Neural crest cell (in vitro differentiated cells): ENCODE measurements at places on chromosomes 5 and 9. TPM values are rescaled to one million over a fixed set of nuclear protein-coding genes. Genes with fewer than 3 reads are reported as not detected.

DNA sequence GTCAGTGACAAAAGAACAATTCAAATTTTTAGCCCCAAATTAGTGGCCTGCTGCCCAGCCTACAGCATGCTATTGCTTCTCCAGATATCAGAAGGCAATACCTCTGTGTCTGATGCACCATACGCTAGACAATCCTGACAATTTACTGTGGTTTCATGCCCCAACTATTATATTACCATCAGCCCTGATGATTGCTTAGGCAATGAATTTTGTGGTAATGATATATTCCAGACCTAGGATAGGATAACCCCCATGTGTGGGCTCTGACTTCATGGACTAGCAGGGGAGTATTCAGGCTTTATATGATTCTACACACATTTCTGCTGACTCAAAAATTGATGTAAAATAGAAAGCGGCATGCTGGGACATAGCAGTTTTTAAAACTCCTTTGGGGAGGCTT, 168.7 kb upstream of the FST start:
- no peaks in the 10 kb centered on the region for H3K27me3 ChIP-seq
- DNase-seq = no peak
- no peaks in the 10 kb centered on the region for H3K4me1 ChIP-seq
- H3K27ac ChIP-seq = no peak overlapping the region

- H3K36me3 ChIP-seq = peaks cover 5% of the 10 kb centered on the region
- H3K4me3 ChIP-seq = no peak overlapping the region
- H3K4me1 ChIP-seq = no peaks in the 10 kb centered on the region
- H3K27ac ChIP-seq = no peak overlapping the region
- no peak for DNase-seq
Observed at GRCh38 chr9:5500441-5501235, 9.7 kb upstream of the PDCD1LG2 start.

GRCh38 chr9:35856882-35857281, 13.3 kb downstream of the OR13J1 start:
- H3K4me1 ChIP-seq = no peaks in the 10 kb centered on the region
- H3K4me3 ChIP-seq = no peak overlapping the region
- H3K36me3 ChIP-seq = no peaks in the 10 kb centered on the region
- peaks cover 21% of the 10 kb centered on the region for H3K27me3 ChIP-seq
- DNase-seq = no peak

DNA sequence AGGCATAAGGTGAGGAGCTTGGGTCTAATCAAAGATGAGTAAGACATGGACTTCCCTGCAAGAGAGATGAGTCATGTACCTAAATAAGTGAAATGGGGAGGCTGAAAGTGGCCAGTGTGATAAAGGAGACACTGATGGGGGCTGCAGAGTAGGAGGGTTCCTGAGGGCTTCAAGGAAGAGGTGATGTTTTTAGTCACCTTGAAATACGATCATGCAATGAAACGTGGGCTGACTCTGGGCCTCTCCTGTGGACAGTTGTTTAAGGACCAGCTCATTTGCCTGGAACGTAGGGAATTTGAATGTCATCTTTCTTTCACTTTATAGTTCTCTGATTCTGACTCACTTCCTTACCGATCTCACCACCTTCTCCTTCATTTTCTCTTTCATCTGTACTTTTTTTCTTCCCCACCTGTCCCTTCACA, 49.6 kb upstream of the CPLX2 start:
- no peaks in the 10 kb centered on the region for H3K27me3 ChIP-seq
- no peak for DNase-seq

DNA sequence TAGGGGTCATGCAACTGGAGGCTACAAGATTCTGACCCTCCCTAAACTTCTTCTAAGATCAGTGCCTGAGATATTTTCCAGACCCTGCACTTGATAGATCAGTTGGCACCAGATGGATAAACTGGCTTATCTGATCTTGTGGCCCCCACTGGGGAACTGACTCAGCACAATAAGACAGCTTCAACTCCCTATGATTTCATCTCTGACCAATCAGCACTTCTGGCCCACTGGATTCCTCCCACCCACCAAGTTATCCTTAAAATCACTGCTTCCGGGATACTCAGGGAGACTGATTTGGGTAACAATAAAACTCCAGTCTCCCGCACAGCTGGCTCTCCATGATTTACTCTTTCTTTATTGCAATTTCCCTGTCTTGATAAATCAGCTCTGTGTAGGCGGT, 2180.4 kb upstream of the WWC1 start:
- no peak overlapping the region for H3K27ac ChIP-seq
- no peaks in the 10 kb centered on the region for H3K36me3 ChIP-seq
- no peak for DNase-seq
- H3K4me3 ChIP-seq = no peak overlapping the region

- DNase-seq = no peak
- no peaks in the 10 kb centered on the region for H3K27me3 ChIP-seq
- H3K4me1 ChIP-seq = peaks cover 25% of the 10 kb centered on the region
- no peaks in the 10 kb centered on the region for H3K36me3 ChIP-seq
- H3K4me3 ChIP-seq = no peak overlapping the region
Observed at GRCh38 chr9:84926793-84927192, 257.3 kb downstream of the NTRK2 start.

DNA sequence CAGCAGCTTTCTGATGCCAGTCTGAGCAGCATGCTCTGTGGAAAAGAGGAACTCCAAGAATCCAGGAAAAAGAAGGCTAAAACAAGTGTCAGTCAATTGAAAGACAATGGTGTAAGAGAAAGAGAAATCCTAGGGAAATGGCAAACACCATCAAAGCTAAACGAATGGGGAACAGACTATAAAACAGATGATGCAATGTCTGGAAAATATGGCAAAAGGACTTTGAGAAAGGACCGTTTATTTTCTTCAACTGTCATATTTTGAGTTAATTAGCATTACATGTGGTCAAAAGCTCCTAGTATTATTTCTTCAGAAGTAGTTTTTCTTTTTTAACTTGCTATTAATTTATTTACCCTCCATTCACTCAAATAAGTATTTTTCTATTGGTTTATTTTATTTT, 465.2 kb downstream of the LRRC70 start:
- no peaks in the 10 kb centered on the region for H3K27me3 ChIP-seq
- no peak overlapping the region for H3K27ac ChIP-seq
- no peaks in the 10 kb centered on the region for H3K36me3 ChIP-seq
- peaks cover 3% of the 10 kb centered on the region for H3K4me1 ChIP-seq
- H3K4me3 ChIP-seq = no peak overlapping the region

DNA sequence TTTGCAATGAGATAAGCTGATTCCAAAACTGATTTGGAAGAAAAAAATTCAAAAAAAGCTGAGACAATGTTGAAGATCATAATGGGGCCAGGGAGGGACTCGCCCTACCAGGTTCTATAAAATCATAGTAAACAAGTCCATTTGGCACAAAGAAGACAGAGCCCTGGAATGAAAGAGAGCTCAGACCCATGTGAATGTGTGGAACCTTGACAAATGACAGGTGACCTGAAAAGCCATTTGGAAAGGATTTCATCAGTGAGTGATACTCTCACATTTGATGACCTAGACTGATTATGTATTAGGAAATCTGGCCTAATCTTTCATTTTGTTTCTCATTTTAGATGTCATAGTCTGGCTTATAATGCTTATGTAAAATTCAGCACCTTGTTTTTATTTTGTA, 26.8 kb downstream of the SPTAN1 start:
- no peaks in the 10 kb centered on the region for H3K27me3 ChIP-seq
- H3K4me1 ChIP-seq = no peaks in the 10 kb centered on the region
- H3K36me3 ChIP-seq = peaks cover 17% of the 10 kb centered on the region

DNA sequence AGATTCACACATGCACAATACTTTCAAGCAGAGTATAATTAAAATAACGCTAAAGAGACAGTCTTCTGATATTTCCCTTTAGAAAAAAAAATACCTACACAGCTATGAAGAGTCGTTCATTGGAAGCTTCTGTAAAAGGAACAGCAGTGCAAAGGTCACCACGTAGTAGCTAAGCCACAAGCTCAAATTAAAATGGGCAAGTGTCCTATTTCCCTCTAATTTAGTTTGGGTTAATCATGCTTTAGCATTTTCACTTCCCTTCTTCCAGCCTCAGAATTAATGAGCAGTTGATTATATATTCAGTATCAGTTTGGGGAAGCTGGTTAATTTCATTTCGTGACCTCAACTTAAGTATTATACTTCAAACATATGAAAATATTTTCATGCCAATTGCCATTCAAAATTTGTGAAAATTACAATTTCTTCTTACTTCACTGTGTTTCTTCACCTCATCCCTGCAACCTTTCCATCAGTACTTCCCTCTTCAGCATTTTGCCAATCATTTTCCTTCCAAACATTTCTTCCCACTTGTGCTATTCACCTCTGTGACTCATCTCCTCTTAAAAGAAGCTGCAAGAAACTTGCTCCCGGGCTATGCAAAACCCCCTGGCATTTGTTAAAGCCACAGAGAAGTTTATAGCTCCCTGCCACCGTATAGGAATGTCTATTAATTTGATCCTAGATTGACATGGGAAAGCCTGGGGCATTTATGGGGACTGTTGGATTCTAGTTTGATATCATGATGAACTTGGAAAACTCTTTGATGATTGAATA, 83.0 kb downstream of the DMRTA1 start:
- H3K4me3 ChIP-seq = no peak overlapping the region
- no peaks in the 10 kb centered on the region for H3K27me3 ChIP-seq
- no peak overlapping the region for H3K27ac ChIP-seq
- H3K36me3 ChIP-seq = no peaks in the 10 kb centered on the region
- no peak for DNase-seq

DNA sequence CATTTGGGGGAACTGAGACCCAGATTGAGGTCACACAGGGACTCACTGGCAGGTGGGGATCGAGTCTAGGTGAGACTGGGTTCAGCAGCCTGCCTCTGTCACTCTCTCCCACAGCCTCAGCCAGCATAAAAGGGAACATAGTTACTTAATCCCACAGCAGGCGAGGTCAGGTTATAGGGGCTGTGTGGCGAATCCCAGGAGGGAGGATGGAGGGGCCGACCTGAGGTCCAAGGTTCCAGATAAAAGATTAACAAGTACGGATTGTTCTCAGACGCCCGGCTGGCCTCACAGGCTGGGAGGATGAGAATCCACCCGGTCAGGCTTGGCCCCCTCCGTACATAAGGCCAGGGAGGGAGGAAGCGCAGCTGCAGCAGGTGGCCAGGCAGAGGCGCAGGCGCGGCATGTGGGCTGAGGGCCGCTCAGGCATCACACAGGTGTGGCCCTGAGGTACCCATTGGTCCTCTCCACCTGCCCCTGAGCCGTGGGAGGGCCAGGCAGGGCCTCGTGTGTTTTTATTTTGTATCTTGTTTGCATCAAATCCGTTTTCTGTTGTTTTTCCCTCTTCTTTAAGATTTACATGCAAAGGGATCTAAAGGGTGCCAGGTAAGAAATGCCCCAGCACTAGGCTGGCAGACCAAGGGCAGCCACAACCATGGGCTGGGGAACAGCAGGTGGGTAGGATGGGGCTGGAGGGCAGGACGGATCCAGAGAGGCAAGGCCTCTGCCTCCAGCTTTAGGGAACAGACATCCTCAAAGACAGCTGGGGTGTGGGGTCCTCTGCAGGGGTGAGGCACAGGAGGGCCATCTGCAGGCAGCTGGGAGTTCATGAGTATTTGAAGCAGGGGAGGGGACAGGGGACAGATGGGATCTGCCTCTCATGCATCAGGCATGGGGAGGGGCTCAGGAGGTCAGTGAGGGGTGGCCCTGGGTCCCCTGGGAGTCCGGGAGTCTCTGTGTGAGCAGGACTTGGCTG, 3.6 kb downstream of the SUSD3 start:
- no peak overlapping the region for H3K27ac ChIP-seq
- no peak overlapping the region for H3K4me3 ChIP-seq
- DNase-seq = no peak
- no peaks in the 10 kb centered on the region for H3K36me3 ChIP-seq

GRCh38 chr5:7869474-7870136, 657 bp downstream of the MTRR start:
- peak overlapping the region; percentile 90 for H3K4me3 ChIP-seq
- H3K4me1 ChIP-seq = peaks cover 38% of the 10 kb centered on the region
- DNase-seq = no peak

GRCh38 chr5:133792024-133792423, 176.4 kb downstream of the C5orf15 start:
- no peaks in the 10 kb centered on the region for H3K36me3 ChIP-seq
- no peaks in the 10 kb centered on the region for H3K27me3 ChIP-seq

- no peak overlapping the region for H3K4me3 ChIP-seq
- no peak overlapping the region for H3K27ac ChIP-seq
- no peaks in the 10 kb centered on the region for H3K4me1 ChIP-seq
- H3K36me3 ChIP-seq = no peaks in the 10 kb centered on the region
- DNase-seq = no peak
- H3K27me3 ChIP-seq = no peaks in the 10 kb centered on the region
Observed at GRCh38 chr5:13325765-13326164, 618.7 kb downstream of the DNAH5 start.

DNA sequence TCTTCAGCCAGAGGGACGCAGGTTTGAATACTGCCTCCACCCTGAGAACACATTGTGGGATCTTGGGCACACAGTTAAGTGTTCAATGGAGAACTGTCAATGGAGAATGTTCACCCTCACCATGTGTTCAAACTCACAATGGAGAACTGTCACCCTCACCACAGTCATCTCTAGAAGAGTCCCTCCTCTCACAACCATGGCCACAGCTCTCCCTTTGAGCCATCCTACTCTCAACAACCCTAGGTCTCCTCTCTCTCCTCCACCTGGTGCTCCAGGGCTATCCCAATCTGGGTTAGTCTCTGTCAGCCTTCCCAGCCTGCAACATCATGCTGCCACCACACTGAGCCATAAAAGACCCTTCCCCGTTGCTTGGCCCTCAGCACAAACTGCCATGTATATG, 36.3 kb upstream of the HAND1 start:
- H3K27me3 ChIP-seq = peaks cover 34% of the 10 kb centered on the region
- H3K27ac ChIP-seq = no peak overlapping the region
- no peaks in the 10 kb centered on the region for H3K4me1 ChIP-seq
- H3K36me3 ChIP-seq = no peaks in the 10 kb centered on the region

DNA sequence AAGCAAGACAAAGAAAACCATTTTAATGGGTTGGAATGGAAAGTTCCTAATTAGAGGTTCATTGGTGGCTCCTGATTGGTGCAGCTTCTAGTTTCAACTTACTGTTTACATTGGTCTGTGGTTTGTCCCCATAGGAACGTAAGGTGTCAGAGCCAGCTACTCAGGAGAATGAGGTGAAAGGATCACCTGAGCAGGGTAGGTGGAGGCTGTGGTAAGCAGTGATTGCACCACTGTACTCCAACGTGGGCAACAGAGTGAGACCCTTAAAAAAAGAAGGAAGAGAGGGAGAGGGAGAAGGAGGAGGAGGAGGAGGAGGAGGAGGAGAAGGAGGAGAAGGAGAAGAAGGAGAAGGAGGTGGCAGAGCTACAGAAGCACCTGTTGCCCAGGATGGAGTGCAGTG, 30.4 kb downstream of the KCNIP1 start:
- no peak for DNase-seq
- no peaks in the 10 kb centered on the region for H3K27me3 ChIP-seq
- H3K4me3 ChIP-seq = no peak overlapping the region
- peaks cover 44% of the 10 kb centered on the region for H3K4me1 ChIP-seq

The LURAP1L gene
- total RNA-seq = 0.27 and 0.40 TPM in 2 replicates

The TMEM174 gene
- total RNA-seq = not detected in 2 replicates

The DCP2 gene
- total RNA-seq = 96.1 and 96.8 TPM in 2 replicates

The SERINC5 gene
- total RNA-seq = 7.9 and 8.3 TPM in 2 replicates

The ZDHHC11 gene
- total RNA-seq = 14.5 and 17.2 TPM in 2 replicates

The ACOT12 gene
- total RNA-seq = not detected in 2 replicates

The ZNF454 gene
- total RNA-seq = 0.26 TPM in 1 of 2 replicates, not detected in the other

The AJM1 gene
- 2.8 and 3.3 TPM in 2 replicates for total RNA-seq

The PTGS1 gene
- total RNA-seq = 0.16 and 0.37 TPM in 2 replicates

The DMRT3 gene
- not detected in 2 replicates for total RNA-seq

The IFNA21 gene
- total RNA-seq = not detected in 2 replicates

The PRELID2 gene
- total RNA-seq = 14.0 and 15.6 TPM in 2 replicates

The CCNI2 gene
- total RNA-seq = not detected in 2 replicates

The SLC25A25 gene
- total RNA-seq = 13.9 and 16.8 TPM in 2 replicates

The CATSPER3 gene
- 0.36 and 0.54 TPM in 2 replicates for total RNA-seq

The FGF1 gene
- total RNA-seq = not detected in 2 replicates
